Tibial nerve (tissue), 4 donors: ENCODE measurements at places on chromosomes 5 and 9. TPM values are rescaled to one million over a fixed set of nuclear protein-coding genes. Genes with fewer than 3 reads are reported as not detected.

Gene SLC6A3
- total RNA-seq, result 0.20 TPM

Gene FGF10
- 13.8 TPM for total RNA-seq

Gene FOXD4L3
- total RNA-seq, result not detected

Gene DCANP1
- total RNA-seq, result not detected

- DNase-seq, result no peak
These were observed 382.6 kb downstream of the RASEF start for GRCh38 chr9:82680179-82680935.

- no peak for DNase-seq
These were observed 10.3 kb downstream of the IPPK start for GRCh38 chr9:92659601-92660000.

- no peak for DNase-seq
These were observed 33.2 kb downstream of the PRDM6 start for GRCh38 chr5:123122273-123122672.

- no peak for DNase-seq
These were observed 95.9 kb upstream of the PCSK1 start for GRCh38 chr5:96528826-96529474.

DNA sequence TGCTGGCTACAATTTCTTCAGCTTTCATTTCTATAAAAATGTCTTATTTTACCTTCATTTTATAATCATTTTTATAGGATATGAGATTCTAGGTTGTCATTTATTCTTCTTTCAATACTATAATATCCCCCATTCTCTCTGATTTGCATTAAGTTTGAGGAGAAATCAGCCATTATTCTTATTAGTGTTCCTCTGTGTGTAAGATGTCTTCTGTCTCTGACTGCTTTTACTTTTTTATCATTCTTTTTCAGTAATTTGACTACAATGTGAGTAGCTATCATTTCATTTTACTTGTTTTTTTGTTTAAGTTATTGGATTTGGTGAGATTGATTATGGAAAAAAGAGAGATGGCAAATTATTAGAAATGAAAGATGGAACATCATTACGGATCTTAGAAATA, 13.6 kb upstream of the SREK1 start:
- no peak for DNase-seq

- no peak for DNase-seq
These were observed 26.0 kb upstream of the TTLL11 start for GRCh38 chr9:122119166-122119521.

DNA sequence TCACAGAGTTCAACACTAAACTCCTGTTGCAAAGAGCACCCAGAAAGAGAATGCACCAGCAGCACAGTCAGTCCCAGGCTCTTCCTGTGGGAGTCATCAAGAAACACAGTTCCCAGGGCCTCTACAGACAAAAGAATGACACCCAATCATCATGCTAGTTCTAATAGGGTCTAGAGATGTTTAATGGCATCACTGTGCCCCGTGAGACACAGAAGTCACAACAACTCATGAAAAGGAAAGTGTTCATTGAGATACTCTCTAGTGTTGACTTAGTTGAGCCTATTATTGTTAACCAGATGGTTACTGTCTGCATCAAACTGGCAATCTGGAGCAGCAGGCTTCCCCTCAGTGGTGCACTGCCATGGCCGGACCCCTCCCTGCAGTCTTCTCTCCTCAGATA, 1.6 kb downstream of the KLHL3 start:
- DNase-seq, result no peak

- DNase-seq, result no peak
These were observed 89.8 kb downstream of the NUDT12 start for GRCh38 chr5:103472830-103473229.

DNA sequence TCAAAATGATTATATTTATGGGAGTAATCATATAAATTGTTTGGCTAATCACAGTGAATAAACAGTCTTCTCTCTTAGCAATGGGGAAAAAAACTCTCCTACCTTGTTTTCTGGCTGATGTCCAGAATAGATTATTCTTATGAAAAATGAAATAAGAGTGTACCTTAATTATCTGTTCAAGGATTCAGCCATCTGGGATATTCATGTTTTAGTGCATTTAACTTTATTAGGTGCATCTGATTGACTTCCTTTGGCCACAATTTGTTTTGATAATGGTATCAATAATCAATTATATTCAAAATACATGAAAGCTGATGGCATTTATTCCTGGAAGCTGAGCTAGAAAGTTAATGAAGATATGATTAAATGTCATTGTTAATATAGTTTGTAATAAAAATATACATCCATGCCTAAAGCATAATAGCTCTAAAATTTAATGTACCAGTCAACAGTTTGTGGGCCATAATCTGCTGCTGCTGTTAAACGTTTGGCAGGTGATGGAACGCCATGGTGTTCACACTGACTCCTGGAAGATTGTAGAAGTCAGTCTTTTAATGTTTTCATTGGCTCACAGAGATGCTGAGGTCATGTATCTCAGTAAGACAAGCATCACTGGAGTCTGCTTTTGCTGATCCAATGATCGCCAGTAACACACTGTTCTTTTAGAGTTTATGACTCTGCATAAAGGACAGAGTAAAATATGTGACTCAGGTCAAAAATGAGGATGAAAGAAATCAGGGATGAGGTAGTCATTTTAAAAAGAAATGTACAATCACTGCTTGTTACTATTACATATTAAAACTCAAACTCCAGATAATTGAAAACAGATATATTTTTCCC, 105.8 kb downstream of the ISL1 start:
- no peak for DNase-seq
